ENCODE measurements at places on chromosomes 4 and X.

- DNase-seq = no peak
These were observed 12.9 kb upstream of the IL2 start for GRCh38 chr4:122469457-122469856.

DNA sequence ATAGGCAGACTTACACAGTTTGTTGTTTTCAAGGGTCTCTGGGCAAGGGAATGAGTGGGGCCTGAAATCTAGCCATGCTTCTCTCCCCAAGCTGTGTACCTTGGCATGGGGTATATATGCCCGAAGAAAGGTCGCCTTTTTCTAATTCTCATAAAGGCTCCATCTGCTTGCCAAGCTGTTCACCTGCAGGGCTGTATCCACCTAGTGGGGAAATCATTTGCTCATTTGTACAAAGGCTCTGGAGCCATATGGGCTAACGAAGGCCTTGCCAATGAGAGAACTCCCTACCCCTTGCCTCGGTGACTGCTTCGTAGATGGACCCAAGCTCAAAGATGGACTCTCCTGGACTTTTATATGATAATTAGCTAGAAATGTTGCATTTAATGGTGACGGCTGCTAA, 1097.0 kb downstream of the PDHA2 start:
- DNase-seq = no peak

- DNase-seq = peak; percentile 4
These were observed 34.2 kb upstream of the CSN1S1 start for GRCh38 chr4:69896530-69897116.

DNA sequence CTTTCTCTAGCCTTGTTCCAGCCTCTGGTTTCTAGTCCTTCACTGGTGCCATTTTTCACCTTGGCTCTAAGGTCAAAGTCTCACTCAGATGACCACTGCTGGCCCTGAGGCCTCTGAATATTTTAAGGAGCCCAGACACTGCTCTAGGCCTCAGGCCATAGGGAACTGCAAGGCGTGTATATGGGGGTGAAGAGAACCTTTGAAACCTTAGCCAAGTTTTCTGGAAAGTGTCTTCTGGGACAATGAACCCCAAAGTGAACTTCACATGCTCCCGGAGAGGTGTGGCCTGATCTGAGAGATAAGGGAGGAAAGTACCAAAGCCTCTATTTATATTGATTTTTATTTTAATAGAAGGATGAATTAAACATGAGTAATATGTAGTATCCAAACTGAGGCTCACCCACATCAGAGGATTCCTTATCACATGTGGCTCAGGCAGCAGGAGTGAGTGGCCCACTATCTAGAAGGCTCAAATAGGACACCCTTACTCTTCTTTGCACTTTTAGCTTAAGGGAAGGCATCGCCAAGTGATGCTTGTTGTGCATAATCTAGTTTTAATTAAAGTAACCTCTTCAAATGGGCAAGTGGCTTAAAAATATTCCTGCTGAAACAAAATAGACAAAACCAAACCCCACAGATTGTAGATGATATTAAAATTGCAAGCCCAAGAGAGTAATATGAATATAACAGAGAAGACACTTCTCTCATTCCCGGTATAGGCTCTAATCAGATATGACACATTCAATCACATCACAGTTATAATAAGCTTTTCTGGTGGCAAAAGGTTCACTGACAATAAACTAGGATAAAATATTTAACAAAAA, 18.3 kb downstream of the GRPR start:
- no peak for DNase-seq

DNA sequence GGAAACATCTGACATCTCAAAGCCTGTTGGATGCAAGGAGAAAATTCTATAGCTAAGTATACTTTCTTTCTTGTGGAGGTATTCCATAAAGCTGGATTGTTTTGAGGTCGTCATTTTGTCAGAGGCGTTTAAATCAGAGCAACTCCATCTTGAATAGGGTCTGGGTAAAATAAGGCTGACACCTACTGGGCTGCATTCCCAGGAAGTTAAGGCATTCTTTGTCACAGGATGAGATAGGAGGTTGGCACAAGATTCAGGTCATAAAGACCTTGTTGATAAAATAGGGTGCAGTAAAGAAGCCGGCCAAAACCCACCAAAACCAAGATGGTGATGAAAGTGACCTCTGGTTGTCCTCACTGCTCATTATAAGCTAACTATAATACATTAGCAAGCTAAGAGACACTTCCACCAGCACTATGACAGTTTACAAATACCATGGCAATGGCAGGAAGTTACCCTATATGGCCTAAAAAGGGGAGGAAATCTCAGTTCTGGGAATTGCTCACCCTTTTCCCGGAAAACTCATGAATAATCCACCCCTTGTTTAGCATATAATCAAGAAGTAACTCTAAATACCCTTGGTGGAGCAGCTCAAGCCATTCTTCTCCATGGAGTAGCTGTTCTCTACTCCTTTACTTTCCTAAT, 11.9 kb downstream of the HSD17B13 start:
- no peak for DNase-seq

DNA sequence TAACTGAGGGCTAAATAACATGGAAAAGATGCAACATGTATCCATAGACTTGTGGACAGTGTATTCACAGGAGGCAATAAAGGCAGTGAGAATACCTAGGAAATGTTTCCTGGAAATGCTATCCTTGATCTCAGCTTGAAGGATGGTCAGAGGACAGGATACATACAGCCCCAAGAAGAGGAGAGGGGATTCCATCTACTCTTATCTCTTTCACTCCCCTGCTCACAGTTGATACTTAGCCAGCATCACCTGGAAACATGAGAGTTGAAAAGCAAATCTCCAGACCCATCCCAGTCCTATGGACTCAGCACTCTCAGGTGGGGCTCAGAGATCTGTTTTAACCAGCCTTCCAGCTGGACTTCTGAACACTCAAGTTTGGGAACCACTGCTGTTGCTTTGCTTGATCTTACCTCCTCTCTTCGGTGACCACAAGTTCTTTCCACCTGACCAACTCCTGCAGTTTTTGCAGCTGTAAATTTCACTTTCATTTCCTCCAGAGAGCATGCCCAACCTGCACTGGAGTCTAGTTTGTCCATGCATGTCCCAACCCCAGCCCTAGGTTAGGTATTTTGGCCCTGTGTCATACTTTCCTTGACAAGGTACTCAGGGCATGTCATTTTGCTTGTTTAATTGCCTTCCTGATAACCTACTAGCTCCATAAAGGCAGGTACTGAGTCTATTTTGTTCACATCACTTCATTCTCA, 10.4 kb downstream of the RELL1 start:
- no peak for DNase-seq

DNA sequence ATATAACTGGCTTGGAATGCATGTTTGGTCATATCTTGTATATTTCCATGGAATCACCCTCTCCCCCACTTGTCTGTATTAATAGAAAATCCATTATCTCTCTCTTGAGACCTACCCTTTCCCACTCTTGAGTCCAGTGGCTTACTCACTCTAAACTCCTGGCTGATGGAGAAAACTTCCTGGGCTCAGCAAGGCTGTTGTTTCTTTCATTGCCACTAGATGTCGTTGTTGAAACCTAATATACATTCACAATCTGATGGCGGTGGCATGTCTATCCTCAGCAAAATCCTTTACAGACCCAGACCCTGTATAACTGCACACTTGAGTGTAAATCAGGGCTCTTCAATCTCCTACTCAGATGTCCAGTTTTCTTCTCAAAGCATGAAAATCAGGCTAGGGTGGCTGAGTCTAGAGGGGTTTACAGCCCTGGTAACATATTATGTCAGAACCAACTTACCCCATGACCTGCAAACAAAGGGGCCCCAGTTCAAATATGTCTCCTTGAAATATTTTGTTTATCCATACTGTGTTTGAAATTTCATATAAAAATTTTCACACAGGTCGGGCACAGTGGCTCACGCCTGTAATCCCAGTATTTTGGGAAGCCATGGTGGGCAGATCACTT, 70.0 kb upstream of the FAM241A start:
- peak; percentile 64 for DNase-seq

All from fibroblast of skin of back (primary cell).